ENCODE measurements at places on chromosomes 2 and 18.

DNA sequence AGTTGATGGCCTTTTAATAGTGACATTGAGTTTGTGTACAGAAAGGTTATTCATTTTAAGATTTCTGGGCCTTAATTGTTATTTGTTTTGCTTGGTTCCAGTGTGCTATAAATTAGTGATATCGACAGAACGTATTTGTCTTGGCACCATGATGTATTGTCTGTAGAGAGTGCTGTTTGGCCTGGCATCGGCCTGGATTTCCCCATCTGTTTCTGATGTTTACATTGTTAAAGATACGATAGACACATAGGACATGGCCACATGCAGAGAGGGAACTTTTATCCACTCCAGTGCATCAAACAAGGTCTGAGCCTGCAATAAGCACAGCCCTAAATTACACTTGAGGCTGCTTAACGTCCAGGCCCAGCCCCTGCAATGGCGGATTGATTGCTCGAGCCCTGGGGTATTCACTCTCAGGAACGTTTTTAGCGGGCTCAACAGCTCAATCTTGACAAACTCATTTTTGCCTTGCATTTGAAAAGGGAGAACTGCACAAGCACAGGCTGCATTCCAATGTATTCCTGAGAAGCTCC is 144.7 kb downstream of the SLC4A3 start:
- no peak for DNase-seq

- no peak for DNase-seq
Observed at GRCh38 chr2:139142252-139142880, 362.2 kb upstream of the NXPH2 start.

GRCh38 chr2:69340101-69340775 is 46.8 kb downstream of the GFPT1 start:
- no peak for DNase-seq

DNA sequence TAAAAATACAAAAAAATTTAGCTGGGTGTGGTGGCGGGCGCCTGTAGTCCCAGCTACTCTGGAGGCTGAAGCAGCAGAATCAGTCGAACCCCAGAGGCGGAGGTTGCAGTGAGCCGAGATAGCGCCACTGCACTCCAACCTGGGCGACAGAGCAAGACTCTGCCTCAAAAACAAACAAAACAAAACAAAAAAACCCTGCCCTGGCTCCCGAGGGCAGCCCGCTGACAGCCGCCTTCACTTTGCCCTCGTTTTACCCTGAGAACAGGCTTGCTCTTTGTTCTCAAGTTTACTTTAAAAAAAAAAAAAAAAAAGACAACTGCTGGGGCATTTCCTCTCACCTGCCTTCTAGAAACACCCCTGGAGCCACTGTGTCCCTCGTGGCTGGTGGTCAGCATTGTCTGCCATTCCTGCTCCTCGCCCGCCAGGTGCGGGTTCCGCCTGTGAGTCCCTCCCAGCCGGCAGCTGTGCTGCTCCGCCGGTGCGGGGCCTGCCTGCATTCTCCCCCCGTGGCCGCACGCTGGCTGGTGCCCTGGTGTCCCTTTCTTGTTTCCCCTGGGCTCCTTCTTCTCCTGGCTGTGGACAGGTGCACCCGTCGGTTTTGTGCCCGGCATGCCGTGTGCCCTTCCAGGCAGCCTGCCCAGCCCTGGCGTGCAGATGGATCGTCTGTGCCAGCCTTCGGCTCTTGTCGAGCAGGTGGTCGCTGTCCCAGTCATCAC is 105.7 kb downstream of the USP40 start:
- DNase-seq = no peak

- DNase-seq = no peak
Observed at GRCh38 chr2:142878031-142878678, 691 bp downstream of the KYNU start.

- no peak for DNase-seq
Observed at GRCh38 chr2:119243621-119244020, 20.0 kb downstream of the STEAP3 start.

DNA sequence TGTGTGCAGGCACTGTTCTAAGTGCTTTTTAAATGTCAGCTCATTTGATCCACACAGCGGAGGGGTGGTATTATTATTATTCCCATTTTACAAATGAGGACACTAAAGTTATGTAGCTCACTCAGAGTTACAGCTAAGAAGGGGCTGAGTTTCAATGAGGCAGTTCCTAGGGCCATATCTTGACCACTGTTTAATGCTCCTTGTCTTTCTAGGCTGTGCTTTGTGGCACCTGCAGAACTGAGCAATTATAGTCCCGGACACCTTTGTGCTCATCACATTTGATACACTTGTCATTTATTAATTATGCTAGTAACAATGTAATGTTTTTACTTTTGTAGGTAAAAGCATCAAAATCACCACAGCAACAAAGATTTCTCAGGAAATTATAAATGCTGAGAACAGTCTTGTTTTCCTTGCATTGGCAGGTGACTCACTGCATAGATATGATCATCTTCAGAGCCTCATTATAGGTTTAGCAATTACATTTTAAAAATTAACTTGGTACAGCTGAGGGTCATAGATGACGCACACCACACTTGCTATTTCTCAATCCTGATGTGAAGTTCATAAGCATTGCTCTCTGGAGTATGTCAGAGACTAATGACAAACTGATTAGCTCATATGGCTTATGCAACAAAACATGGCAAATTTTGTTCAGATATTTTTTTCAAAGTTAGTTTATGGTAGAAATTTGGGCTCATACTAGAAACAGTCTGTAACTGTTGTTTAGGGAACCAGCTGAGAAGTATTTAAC is 366.8 kb downstream of the TGIF1 start:
- DNase-seq = no peak

DNA sequence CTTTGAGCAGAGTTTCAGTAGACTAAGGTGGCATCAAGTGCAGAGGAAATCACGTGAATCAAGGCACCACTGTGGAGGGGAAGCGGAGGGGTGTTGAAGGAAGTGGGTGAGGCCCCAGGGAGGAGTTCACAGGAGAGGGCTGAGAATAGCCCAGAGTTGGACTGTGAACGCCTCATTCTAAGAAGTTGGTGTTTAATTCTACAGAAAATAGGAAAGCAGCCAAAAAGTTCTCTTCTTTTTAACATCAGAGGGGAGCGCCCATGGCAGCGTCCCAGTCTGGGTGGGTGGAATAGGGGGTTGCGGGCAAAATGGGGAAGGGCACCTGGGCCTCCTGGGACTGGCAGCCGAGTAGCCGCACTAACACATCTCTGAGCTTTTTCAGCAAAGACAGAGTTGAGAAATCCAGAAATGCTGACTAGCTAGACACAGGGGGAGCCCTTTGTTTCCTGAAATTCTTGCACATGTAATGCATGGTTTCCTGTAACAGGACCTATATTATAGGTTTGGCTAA is 97.0 kb downstream of the NEB start:
- no peak for DNase-seq

DNA sequence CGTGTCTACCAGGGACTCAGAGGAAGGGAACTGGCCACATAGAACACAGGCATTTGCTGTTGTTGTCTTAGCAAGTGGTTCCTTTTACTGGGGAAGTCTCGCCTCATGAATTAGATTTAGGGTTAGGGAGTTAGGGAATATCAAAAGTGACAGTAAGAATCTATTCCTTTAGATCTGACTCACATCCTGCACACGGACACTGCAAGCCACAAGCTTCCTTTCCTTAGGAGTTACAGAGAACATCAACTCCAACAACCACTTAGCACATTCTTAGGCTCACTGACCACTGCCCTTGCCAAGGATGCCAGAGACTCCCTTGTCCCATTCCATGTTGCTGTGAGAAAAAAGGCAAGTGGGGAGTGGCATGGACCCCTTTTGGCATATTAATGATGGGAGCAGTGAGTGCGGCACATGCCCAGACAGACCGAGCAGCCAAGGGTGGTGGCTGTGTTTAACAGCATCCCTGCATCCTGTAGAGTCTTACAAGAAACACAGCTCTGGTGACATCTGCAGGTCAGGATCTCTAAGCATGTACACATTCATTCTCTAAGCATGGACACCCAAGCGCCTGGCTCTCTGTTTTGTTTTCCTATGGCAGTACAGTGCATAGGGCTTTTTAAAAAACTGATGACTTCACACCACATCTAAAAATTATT is 745.6 kb upstream of the RAB6C start:
- DNase-seq = no peak

DNA sequence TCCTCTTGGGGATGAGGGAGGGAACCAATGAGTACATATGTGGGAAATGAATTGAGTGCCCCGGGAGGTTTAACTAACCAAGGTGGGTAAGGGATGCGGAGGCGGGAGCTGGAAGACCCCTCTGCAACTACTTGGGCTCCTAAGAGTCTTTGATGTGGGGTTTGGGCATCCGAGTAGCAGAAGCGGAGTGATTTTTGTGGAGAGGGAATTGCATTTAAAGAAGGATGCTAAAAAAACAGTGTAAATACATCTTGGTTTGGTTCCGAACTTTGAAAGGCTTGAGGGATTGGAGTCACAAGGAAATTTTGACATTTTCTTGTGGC is 215.7 kb downstream of the MCFD2 start:
- DNase-seq = peak; percentile 32

GRCh38 chr2:39007875-39008504 is 112.9 kb downstream of the SOS1 start:
- DNase-seq = no peak

DNA sequence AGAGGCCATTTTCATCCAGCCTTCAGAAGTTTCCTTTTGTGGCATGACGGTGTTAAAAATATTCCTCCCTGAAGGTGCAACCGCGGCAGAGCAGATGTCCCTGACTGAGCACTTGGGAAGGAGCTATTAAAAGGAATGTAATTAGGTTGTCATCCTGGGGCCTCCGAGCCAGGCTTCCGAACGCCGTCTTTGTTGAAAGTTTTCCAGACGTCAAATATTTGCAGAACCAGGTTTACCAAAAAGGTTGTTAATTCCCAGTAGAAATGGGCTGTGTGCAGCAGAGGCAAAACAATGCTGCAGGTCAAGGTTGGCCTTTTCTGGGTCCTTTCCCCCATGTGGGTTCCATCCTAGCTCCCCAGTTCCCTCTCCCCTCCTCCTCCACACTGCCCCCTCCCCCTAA is 110.0 kb upstream of the STPG4 start:
- no peak for DNase-seq

GRCh38 chr2:101766871-101767739 is 69.6 kb downstream of the MAP4K4 start:
- no peak for DNase-seq

- no peak for DNase-seq
Observed at GRCh38 chr2:241862093-241862492, 3.4 kb upstream of the PDCD1 start.

DNA sequence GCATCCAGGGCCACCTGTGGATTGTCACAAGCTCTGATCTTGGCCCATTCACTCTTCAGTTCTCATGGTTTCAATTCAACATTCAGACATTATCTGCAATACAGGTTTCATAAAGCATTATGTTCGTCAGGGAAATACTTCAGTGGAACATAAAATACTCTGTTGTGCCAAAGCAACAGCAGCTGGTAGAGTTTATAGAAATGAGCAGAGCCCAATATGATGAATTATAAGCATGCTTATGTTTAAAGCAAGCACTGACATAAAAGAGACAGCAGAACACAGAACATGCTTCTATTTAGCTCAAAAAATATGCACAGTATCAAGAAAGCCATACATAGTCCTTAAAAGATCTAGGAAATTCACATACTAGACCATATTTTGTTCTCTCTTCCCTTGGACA is 71.3 kb downstream of the PDK1 start:
- DNase-seq = no peak

GRCh38 chr2:207625014-207625907 is at the start of gene METTL21A:
Gene METTL21A, minus strand, starts transcription at chr2:207625394. Its CDS starts 1,019 bp downstream, at chr2:207624375.
- peak; percentile 95 for DNase-seq
